Activated naive CD8-positive, alpha-beta T cell treated with anti-CD3 and anti-CD28 coated beads, Interleukin-2, amount 10 ng/mL, durations not matched to agents 7 days and 5 days (primary cell): ENCODE measurements at places on chromosomes 2 and 18. TPM values are rescaled to one million over a fixed set of nuclear protein-coding genes. Genes with fewer than 3 reads are reported as not detected.

DNA sequence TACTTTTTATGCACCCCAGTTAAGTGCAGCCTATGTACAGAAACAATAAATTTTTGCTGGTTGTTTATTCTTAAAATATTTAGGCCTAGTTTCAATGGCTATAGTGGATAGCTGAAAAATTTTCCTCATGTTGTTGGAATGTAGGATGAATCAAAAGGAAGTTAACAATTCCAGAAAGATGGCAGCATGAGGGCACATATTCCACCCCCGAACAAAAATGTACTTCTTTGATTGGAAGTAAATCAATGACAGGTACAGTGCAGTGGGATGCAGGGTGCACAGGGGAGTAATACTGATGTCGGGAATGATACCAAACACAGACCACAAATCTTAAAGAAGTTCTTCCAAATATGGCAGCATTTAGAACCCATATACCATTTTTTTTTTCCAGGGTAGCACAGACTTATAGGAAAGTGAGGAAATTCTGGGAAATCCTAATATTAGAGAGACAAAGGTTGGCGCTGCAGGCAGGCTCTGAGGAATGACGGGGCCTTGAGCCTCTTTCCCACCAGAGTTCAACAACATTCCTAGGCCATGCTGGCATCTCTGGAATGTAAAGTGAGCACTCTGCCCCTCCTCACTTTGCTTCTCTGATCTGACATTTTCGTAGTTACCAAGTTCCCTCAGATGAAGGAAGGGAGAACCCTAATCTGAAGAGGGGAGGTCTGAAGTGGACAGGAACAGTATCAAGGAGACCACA, 36.6 kb upstream of the IKZF2 start:
- no peak for DNase-seq

- DNase-seq = no peak
These were observed 557.3 kb upstream of the ZNF804A start for GRCh38 chr2:184041077-184041476.

DNA sequence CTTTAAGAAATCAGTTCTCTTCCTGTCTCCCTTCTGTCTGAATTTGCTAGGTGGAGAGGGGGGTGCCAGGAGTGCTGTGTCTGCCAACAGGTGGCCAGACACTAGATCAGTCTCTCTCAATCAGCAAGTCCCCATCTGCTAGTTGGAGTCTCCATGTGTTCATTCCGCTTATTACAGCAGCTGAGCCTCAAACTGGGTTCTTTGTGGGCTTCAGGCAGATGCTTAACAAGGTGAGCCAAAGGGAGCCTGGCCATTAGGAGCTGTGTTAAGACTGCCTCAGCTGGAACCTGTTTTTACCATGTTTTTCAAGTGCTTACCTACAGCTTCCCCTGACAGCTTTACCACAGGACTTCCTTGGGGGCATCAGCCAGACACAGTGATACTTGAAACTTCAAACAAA, 401.9 kb downstream of the LRP1B start:
- no peak for DNase-seq

- DNase-seq = no peak
These were observed 59.0 kb downstream of the TACR1 start for GRCh38 chr2:75140288-75140687.

- DNase-seq = no peak
These were observed 48.6 kb downstream of the UGGT1 start for GRCh38 chr2:128139624-128140023.

The STARD6 gene
- total RNA-seq = not detected
